A172 (cell line): ENCODE measurements at places on chromosomes 3 and 15. TPM values are rescaled to one million over a fixed set of nuclear protein-coding genes. Genes with fewer than 3 reads are reported as not detected.

CNTN6 gene
- not detected in 2 replicates for total RNA-seq

WNT7A gene
- total RNA-seq: not detected in 2 replicates

ISLR gene
- total RNA-seq: 0.41 and 0.53 TPM in 2 replicates

CCNB2 gene
- total RNA-seq: 118 and 147 TPM in 2 replicates

GUCA1C gene
- total RNA-seq: not detected in 2 replicates

BLM gene
- total RNA-seq: 16.6 and 18.1 TPM in 2 replicates

TMEM207 gene
- total RNA-seq: 0.21 TPM in 1 of 2 replicates, not detected in the other

ZMYND10 gene
- 0.09 and 0.62 TPM in 2 replicates for total RNA-seq
